ENCODE measurements at places on chromosomes 16 and 17. TPM values are rescaled to one million over a fixed set of nuclear protein-coding genes. Genes with fewer than 3 reads are reported as not detected.
A peak's percentile ranks its signal among the peaks of the same experiment; 100 is the strongest.

DNA sequence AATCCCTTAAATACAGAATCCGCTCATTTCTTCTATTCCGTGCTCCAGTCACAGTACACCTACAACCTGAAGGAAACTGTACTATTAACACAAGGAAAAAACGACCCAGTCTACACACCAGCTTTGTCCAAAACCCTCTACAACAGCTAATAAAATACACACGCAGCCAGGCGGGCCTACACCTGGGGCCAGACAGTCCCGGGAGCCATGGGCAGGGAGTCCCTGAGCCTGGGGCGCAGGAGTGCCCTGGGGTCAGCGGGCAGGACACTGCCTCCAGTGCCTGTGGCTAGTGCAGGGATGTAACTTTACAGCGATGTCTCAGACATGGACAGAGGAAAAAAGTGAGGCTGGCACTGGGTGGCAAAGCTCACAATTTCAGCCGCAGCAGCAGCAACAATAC, 28.5 kb downstream of the GNPTG start:
- no peak for DNase-seq
- peaks cover 18% of the 10 kb centered on the region for H3K4me1 ChIP-seq
- H3K27me3 ChIP-seq: no peaks in the 10 kb centered on the region

GRCh38 chr16:27432558-27432957, 30.6 kb downstream of the IL21R start:
- H3K27me3 ChIP-seq: no peaks in the 10 kb centered on the region
- H3K4me3 ChIP-seq: no peak overlapping the region
- no peaks in the 10 kb centered on the region for H3K36me3 ChIP-seq
- DNase-seq: no peak

The SPHK1 gene
- 12.2 TPM for total RNA-seq

The CSH2 gene
- total RNA-seq: not detected

The RNF157 gene
- 4.7 TPM for total RNA-seq

DNA sequence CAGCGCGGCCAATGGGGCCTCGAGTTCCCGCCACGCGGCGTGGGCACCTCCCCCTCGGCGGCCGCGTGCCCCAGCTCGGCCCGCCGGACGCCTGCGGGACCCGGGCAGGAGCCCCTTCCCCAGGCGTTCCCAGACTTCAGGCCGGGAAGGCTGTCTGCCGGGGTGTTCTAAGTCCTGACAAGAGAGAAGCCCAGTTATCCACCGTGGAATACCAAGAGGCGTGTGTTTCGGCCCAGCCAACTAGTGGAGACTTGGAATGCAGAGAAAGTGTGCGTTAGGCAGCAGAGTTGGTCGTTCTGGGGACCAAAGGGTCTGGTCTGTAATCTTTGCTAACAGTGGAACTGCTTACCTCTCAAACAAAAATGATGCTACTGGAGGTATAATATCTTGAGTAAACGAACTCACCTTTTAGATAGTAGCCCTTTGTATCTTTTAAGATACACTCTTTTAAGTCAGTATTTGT, 251 bp upstream of the HSF5 start:
- DNase-seq: no peak
- H3K27me3 ChIP-seq: no peaks in the 10 kb centered on the region
- H3K36me3 ChIP-seq: peaks cover 13% of the 10 kb centered on the region
- no peaks in the 10 kb centered on the region for H3K4me1 ChIP-seq

GRCh38 chr16:61579195-61579594, 457.0 kb downstream of the CDH8 start:
- no peaks in the 10 kb centered on the region for H3K4me1 ChIP-seq
- no peak overlapping the region for H3K4me3 ChIP-seq
- no peak for DNase-seq
- H3K36me3 ChIP-seq: no peaks in the 10 kb centered on the region
- no peak overlapping the region for H3K27ac ChIP-seq
- H3K27me3 ChIP-seq: no peaks in the 10 kb centered on the region

GRCh38 chr17:67360880-67361279, 5.5 kb downstream of the PSMD12 start:
- no peak for DNase-seq
- no peak overlapping the region for H3K4me3 ChIP-seq
- no peak overlapping the region for H3K27ac ChIP-seq
- peaks cover 70% of the 10 kb centered on the region for H3K4me1 ChIP-seq

DNA sequence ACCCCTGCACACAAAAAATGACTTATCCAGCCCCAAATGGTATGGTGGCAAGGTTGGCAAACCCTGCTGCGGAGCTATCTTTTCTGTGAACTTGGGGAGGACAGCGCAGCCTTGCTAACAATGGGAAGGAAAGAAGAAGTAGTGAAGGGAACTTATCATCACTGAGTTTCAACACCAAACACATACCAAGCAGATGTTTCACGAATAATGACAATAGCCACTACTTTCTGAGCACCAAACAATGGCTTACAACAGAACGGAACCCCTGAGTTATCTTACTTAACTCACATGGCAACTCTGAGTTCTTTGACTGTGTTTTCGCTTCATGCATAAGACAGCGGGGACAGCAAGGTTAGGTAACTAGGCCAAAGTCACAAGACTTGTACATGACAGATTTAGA, 148.9 kb downstream of the XYLT1 start:
- H3K4me1 ChIP-seq: peaks cover 12% of the 10 kb centered on the region
- no peak overlapping the region for H3K4me3 ChIP-seq
- H3K27me3 ChIP-seq: no peaks in the 10 kb centered on the region
- no peaks in the 10 kb centered on the region for H3K36me3 ChIP-seq
- no peak for DNase-seq

- no peaks in the 10 kb centered on the region for H3K36me3 ChIP-seq
- no peak overlapping the region for H3K27ac ChIP-seq
- no peaks in the 10 kb centered on the region for H3K27me3 ChIP-seq
- peaks cover 13% of the 10 kb centered on the region for H3K4me1 ChIP-seq
- DNase-seq: no peak
These were observed 910 bp upstream of the RAMP2 start for GRCh38 chr17:42759982-42760651.

DNA sequence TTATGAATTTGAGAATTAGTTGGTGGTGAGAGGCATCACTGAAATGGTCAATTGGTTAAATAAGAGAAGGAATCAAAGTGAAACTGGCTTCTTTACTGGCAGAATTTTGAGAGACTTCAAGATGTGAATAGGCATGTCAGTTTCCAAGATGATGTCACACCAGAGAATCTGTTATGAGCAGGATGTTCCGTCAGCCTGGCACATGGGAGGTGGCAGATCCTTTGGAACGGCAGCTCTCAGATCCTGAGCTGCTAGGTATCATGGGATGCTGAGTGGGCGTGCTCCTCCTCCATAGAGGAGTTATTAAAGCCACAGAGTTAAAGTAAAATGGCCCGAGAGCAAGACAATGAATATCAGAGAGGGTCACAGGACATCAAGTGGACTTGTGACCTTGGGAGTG, 444.3 kb upstream of the HSBP1 start:
- H3K27ac ChIP-seq: no peak overlapping the region
- no peak for DNase-seq
- no peak overlapping the region for H3K4me3 ChIP-seq
- no peaks in the 10 kb centered on the region for H3K4me1 ChIP-seq

DNA sequence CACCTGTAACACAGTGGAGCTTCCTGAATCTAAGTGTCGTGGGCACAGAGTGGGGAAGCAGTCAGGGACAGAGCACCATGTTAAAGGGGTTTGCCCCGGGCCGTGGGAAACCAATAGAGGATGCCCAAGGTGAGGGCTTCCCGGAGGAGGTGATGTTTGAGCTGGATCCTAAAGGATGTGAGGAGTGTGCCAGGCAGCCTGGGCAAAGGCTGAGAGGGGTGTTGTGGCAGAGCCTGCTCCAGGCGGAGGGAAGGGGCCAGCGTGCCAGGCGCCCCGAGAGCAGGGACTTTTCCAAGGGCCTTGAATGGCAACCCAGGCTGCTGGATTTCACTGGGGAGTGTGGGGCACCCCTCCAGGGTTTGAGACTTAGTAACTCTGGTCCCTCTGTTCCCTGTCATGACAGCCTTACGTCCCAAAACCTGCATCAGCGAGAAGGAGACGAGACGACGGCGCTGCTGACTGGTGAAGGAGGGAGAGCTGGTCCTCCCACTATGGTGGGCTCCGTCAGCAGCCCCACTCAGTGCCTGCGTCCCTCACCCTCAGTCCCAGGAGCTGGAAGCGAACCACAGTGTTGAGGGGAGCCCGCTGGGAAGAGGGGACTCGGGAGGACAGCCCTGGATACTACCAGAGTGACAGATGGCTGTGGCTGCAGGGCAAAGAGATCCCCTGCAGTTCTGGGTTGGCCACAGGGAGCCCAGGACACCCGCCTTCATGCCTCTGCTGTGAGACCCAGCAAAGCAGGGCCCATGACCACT, 228.4 kb downstream of the KATNIP start:
- no peaks in the 10 kb centered on the region for H3K4me1 ChIP-seq
- H3K27ac ChIP-seq: no peak overlapping the region
- no peak for DNase-seq
- H3K4me3 ChIP-seq: no peak overlapping the region

The SDK2 gene
- 0.26 TPM for total RNA-seq

DNA sequence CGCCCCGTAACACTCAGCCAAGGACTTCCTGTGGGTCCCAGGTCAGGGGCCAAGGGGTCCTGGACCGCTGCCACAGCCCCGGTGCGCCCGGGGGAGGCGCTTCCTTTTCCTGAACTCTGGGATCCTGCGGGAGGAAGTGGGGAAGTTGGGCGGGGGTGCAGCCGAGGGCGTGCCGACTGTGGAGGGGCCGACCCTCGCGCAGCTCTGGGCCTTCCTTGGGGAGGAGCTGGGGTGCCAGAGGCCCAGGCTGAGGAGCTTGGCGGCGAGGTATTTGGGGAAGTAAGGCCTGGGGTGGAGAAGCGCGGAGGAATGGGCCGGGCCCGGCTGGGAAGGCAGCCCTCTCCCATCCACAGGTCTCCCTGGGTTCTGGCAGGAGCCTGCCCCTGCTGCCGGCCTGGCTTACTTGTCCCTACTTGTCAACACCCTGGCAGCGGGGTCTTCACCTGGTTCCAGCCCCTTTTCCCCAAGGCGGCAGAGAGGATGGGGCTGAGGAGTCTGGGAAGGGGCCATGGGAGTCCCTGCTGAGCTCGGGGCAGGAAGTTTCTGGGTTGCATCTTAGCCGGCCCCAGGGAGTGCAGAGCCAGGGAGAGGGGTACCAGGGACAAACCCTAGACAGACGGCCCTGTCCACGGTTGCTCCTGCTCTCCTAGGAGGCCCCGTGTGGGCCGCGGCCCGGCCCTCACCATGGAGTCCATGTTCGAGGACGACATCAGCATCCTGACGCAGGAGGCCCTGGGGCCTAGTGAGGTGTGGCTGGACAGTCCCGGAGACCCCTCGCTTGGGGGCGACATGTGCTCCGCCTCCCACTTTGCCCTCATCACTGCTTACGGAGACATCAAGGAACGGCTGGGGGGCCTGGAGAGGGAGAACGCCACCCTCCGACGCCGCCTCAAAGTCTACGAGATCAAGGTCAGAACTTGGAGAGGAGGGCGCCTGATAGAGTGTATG, 1.7 kb downstream of the TBKBP1 start:
- no peak overlapping the region for H3K4me3 ChIP-seq
- peak overlapping the region; percentile 64 for H3K27ac ChIP-seq
- H3K36me3 ChIP-seq: no peaks in the 10 kb centered on the region
- DNase-seq: no peak

- H3K4me3 ChIP-seq: no peak overlapping the region
- no peak overlapping the region for H3K27ac ChIP-seq
- DNase-seq: no peak
- H3K36me3 ChIP-seq: no peaks in the 10 kb centered on the region
These were observed 15.4 kb upstream of the CCL22 start for GRCh38 chr16:57343221-57343620.

DNA sequence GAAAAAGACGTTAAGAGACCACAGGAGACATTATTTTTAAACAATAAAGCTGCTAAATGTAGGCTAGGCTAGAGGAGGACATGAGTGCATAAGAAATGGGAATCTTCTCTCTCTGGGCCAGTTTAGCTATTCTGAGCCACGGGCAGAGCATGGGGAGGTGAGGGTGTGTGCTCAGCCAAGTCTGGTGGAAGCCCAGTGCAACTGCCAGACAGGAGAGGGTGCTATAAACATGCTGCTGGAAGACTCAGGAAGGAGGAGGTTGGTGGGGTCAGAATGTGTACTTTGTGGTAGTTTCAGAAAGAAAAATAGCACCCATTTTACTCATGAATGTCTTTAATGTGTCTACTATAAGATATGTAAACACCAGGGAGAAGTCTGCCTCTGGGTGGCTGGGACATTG, 5.9 kb upstream of the SDK2 start:
- no peaks in the 10 kb centered on the region for H3K36me3 ChIP-seq
- DNase-seq: no peak
- H3K4me1 ChIP-seq: peaks cover 4% of the 10 kb centered on the region
- no peak overlapping the region for H3K27ac ChIP-seq
- H3K27me3 ChIP-seq: peaks cover 7% of the 10 kb centered on the region

- no peaks in the 10 kb centered on the region for H3K4me1 ChIP-seq
- H3K27me3 ChIP-seq: no peaks in the 10 kb centered on the region
- H3K27ac ChIP-seq: no peak overlapping the region
- H3K36me3 ChIP-seq: no peaks in the 10 kb centered on the region
These were observed 24.4 kb downstream of the DHRS7C start for GRCh38 chr17:9766970-9767369.

GRCh38 chr17:31580706-31581490, 189.4 kb downstream of the RAB11FIP4 start:
- H3K4me3 ChIP-seq: no peak overlapping the region
- H3K4me1 ChIP-seq: peaks cover 26% of the 10 kb centered on the region

The SLC47A1 gene
- total RNA-seq: not detected

DNA sequence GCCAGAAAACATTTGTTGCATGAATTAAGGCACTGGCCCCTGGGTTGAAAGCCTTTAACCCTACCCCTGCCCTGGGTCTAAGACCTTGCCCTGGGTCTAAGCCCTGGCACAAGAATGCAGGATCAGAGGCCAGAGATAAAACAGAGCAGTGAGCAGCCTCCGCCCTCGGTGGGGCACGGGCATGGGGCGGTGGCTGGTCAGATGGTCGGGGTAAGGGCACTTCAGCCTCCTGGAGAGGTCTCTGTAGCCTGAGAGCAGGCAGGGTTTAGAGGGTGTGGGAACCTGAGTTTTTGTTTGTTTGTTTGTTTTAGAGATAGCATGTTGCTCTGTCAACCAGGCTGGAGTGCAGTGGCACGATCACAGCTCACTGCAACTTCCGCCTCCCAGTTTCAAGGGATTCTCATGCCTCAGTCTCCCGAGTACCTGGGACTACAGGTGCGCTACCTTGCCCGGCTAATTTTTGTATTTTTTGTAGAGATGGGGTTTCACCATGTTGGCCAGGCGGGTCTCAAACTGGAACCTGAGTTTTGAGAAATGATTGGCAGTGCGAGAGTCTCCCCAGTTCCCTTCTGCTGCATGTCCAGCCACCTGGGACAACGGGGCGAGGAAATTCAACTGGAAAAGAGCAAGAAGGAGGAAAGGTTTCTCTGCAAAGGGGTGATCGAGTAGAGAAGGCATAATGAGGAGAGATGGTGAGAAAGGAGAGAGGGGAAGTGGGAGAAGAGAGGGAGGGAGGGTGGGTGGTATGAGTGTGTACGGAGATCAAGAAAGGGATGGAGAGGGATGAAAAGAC, 27.7 kb downstream of the TNS4 start:
- H3K36me3 ChIP-seq: no peaks in the 10 kb centered on the region
- H3K27me3 ChIP-seq: no peaks in the 10 kb centered on the region
- H3K4me3 ChIP-seq: no peak overlapping the region
- H3K4me1 ChIP-seq: no peaks in the 10 kb centered on the region
- DNase-seq: no peak
- H3K27ac ChIP-seq: no peak overlapping the region

Measured in body of pancreas (tissue), 4 donors.